ENCODE measurements at places on chromosomes 11 and 22.

- DNase-seq = no peak
These were observed 44.1 kb upstream of the GLYATL2 start for GRCh38 chr11:58888579-58888978.

DNA sequence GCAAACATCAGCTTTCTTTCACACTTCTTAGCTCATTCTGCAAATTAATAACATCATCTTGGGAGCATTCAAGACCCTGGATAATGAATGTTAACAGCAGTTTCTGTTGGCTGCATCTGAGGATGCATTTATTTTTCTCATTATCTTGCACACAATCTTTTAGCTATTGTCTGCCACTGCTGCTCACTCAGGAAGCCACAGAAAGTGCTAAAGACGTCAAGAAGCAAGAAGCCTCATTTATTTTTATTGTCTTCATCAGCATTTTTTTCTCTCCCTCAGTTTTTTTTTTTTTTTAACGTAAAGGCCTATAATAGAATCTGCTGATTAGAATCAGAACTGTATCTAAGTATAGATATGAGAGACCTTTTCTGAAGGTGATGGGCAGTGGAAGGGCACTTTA, 1339.4 kb downstream of the FAM181B start:
- DNase-seq = peak; percentile 19

- DNase-seq = peak; percentile 93
These were observed 315.3 kb downstream of the BUD13 start for GRCh38 chr11:116457336-116458007.

- peak; percentile 92 for DNase-seq
These were observed 1.6 kb downstream of the NR1H3 start for GRCh38 chr11:47259232-47259977.

DNA sequence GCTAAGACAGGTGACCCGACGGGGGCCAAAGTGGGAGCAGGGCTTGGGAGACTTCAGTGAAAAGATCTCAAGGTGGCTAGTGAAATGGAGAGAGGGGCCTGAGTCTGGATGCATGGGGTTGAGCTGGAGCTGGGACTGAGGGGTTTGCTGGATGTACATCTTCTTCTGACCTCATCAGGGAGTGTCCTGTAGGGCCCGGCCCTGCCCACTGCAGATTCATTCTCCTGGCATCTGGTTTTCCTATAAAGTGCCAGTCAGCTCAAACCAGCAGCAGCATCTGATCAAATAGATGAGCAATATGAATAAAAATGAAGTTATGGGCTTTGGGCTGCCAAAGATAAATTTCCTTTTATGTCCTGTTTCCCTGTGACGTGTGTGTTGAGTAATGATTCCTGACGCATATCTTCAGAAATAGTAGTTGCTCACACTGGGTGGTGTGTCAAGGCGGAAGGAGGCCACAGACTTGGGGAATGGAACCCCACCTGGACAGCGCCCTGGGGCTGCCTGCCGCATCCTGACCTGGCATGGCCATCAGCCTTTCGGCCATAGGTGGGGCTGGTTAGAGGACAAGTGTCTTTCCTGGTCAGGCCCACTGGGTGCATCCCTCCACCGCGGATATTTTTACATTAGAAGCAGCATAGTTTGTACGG, 135.4 kb downstream of the OSBP2 start:
- no peak for DNase-seq

DNA sequence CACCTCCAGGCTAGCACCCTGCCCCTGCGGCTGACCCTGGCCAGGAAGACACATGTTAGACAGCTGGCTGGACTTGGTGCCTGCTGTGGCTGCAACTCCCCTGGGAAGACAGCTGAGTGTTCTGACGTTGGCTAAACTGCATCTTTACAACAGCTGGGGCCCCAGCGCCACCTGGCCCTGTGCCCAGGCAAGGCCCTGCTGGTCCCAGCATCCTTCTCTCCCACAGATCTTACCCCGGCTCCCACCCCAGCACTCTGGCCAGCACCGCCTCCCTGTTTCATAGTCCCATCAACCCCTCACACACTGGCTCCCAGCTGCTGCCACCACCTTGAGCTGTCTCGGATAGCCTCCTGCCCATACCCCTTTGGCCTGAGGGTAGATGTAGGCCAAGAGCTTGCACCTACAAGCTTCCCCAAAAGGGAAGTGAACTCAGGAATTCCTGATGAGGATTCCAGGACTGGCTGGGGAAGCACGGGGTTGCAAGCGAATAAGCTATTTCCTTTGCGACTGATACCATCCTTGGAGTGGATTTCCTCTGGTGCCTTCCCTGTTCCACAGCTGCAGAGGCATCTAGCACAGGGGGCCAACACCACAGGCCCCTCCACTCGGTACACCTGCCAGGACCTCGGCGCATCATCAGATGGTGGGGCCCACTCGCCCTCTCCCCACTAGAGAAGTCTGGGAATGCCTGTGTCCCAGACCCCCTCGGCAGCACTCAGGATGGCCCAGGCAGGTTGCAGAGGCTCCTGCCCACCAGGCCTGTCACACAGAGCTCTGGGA, 28.5 kb downstream of the RSPH14 start:
- no peak for DNase-seq

- DNase-seq = no peak
These were observed 39.4 kb downstream of the FDX1 start for GRCh38 chr11:110469127-110469526.

DNA sequence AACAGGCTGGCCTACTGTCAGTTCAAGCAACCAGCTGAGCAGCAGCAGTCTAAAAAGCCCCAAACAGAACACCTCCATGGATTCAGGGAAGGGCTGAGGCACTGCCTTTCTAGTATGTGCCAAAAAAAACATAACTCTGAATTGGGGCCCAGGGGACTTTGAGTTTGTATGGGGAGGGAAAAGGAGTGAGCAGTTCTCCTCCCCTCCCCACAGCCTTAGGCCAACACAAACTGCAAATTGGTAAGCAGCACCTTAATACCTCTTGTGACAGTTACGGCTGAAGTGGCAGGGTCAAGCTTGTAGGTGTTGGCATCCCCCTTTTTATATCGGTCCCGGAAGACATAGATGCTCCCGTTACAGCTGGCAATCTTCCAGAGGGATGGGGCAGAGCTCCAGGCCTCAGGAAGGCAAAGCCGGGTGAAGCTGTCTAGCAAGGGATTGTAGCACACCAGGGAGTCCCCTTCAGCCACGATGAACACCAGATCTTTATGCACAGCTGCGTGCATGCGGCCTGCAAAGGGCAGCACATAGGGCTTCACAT, 6.0 kb downstream of the KBTBD4 start:
- DNase-seq = no peak

DNA sequence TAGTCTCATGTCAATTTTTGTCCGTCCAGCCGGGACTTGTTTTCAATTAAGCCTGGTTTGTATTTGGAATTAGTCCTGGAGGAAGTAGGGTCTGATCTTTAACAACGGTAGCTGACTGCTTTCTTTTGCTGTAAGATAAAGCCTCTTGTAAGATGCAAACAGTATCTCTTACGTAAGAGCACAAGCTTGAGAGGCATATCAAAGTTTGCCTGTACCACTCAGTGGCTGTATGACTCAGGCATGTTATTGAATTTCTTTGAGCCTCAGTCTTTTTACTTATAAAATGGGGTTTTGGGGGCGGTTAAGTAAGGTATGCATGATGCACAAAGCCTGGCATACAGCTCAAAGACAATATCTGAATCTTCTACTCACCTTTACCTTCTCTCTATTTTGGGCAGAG, 198.4 kb upstream of the NARS2 start:
- DNase-seq = no peak

GRCh38 chr11:103586756-103587155, 449.7 kb upstream of the DDI1 start:
- no peak for DNase-seq

DNA sequence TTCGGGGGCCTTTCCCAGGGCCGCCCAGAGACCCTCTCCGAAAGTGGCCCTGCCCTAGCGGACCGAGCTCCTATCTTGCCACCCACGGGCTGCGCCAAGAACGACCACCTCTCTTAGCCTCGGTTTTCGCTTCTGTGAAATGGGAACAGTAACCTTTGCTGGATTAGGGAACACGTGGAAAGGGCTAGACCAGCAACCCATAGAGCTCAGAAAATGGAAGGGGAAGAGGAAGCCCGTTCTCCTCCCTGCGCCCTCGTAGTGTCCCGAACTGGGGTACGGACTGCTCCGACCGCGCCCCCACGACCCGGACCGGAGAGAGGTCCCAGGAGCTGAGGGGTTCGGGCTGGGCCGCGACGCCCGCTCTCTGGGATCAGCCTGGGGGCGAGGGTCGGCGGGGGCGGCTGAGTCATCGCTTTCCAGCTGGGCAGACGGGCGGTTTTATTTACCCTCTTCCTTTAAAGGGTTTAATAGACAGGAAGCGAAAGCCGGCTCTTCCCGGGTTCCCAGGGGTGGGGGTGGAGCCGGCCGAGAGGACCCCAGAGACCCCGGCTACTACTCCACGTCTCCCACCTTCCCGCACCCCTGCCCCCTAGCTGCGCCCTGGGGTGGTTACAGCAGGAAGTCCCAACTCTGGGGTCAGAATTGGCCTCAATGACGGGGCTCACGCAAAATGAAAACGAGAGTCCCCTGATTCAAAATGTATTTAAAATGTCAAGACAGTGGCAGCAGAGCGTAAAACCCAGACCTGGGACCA, 907 bp upstream of the PHLDA2 start:
- DNase-seq = peak; percentile 74

- no peak for DNase-seq
These were observed 399.2 kb upstream of the NARS2 start for GRCh38 chr11:78973876-78974275.

DNA sequence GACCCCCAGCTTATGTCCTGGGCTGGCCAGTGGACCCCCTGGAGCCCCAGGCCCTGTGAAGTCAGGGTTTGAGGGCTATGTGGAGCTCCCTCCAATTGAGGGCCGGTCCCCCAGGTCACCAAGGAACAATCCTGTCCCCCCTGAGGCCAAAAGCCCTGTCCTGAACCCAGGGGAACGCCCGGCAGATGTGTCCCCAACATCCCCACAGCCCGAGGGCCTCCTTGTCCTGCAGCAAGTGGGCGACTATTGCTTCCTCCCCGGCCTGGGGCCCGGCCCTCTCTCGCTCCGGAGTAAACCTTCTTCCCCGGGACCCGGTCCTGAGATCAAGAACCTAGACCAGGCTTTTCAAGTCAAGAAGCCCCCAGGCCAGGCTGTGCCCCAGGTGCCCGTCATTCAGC, 24.6 kb downstream of the CSF2RB start:
- DNase-seq = no peak

DNA sequence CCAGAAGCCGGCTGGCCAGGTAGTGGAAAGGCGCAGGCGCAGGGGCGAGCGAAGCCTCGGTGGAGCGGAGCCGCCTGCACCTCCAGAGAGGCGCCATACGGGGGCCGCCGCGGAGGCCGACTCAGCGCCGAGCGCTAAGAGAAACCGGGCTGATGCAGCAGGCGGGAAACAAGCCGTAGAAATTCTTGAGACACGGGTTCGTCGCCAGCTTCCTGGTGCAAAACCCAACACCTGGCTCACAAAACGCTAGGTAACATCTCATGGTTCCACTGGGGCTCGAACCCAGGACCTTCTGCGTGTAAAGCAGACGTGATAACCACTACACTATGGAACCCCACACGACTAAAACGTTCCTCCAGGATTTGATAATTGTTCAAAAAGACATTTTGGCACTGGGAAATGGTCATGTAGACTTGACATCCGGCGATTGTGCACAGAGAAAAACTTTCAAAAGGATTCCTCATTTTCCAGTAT, 39.1 kb downstream of the OR4D9 start:
- DNase-seq = peak; percentile 99

DNA sequence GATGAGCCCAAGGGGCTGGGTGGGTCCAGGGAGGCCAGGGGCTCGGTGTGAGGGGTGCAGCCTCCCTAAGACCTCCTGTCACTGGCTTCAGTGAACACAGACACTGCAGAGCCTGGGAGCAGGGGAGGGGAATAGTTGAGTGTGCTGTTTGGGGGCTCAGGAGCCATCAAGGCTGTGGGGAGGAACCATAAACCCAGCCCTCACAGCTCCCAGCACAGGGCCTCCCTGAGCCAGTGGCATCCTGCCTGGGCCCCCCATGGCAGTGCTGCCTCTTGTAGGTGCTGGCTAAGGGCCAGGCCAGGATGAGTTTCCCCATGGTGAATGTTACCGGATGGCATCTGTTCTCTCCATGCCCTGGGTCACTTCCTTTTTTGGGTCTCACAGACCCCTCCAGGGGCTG, 25.5 kb downstream of the KCNJ5 start:
- no peak for DNase-seq

- DNase-seq = no peak
These were observed 27.0 kb upstream of the POU2AF1 start for GRCh38 chr11:111406091-111406490.

DNA sequence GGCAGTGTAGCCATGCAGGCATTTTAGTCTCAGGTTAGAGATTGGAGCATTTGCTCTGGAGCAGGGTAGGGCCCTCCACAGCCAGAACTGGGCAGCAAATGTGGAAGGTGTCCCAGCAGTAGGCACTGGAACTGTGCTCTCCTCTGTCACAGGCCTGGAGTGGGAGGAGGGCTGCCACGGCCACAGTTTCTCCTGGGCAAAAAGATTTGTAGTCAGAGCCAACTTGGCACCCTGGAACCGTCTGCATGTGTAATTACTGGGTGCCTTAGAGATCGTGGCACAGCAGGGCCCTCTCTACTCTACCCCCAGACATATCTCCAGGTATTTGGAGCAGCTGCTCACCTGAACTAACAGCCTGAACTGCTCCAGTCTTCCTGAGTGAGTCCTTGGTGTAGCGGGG, 93.7 kb downstream of the ZC3H12C start:
- DNase-seq = no peak

DNA sequence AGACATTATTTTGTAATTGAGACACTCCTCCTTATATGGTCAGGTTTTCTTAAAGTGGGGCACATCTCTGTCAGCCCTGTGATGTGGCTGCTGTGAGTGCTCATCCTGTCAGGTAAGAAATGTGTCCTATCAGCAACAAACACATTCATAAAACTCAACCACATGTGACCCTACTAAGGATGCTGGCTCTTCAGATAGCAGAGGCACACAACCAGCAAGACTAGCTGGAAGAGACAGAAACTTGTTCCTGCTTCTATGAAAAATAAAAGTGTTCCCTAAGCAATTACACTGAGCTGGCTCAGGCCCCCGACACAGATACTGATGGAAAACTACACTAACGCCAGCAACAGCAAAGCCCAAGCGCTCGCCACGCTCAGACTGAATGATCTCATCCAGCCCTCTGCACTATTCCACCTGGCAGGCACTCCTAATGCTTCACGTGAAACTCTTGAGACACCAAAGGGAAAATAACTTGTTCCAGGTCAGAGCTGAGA, 49.8 kb upstream of the CYP2D6 start:
- DNase-seq = no peak

DNA sequence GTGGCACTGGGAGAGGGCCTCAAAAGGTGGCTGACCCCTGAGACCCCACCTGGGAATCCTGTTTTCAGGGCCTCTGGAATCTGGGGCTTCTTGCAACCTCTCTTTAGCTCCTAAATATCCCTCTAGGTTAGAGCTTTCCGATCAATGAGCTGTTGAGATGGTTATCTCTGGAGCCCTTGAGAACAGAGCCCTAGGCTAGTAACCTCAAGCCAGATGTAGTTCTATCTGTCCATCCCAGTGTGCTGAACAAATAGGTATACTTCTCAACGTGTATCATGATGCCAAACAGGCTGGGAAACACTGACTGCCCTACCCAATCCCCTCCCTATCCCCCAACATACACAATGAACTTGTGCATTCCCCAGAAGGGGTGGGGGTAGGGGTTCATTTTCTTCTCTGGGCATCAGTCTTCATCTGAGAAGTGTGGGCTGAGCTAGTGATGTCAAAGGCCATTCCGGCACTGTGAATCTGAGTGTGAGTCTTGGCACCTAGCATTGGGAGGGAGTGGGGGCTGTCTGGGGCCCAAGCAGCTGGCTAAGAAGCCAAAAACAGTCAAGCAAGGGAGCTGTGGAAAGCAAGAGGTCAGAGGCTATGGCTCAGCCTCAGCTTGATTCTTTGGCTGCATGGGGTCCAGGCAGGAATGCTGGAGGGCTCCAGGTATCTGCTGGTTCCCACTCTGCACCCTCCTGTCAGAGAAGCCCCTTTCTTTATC, 17.3 kb downstream of the CD82 start:
- no peak for DNase-seq
